Fibroblast of gingiva (primary cell): ENCODE measurements at places on chromosomes 12 and 14.

DNA sequence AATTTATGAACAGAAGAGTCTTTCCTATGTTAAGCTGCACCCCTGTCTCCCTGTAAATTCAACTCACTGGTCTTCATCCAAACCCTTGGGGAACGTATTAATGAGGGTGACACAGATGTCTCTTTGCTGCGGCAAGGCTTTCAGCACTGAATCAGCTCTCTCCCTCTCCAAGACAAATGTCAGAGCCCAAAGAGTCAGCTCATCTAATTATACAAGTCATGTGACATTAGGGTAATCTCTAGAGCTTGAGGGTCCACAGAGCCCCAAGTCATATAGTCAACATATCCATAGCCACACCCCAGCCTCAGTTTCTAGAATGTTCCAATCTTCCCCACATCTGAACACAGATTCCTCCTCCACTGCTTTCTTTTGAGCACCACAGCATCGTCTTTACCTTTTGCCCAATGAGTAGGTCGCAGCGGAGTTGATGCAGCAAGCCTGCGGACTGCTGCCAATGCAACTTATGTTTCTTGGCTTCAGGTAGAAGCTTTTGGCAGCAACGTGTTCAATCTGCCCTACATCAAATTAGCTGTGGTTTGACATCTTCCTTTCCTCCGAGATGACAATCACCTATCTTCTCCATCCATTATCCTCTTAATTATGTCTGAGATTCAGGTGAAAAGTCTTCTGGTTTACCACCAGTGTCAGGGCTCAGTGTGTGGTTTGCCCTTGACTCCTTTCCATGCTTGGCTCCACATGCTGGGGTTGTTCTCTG, 5.3 kb downstream of the BATF start:
- no peak for DNase-seq

DNA sequence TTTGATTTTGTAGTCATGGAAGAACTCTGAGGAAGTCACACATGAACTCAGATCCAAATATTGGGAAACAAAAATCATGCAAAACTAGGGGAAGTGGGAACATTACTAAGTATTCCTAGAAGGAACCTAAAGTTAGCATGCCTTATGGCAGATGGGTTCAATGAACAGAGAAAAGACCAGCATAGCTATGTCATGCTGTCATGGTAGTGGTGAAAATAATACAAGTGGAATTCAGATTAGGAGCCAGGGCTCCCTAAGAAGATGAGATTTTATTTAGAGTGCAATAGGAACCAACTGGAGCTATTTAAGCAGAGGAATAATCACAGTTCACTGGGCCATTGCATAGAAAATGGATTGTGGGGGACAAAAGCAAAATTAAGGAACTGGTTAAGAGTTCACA, 134.0 kb downstream of the DIO2 start:
- DNase-seq, result peak; percentile 55

- no peak for DNase-seq
These were observed 119.7 kb downstream of the SLC25A47 start for GRCh38 chr14:100442498-100443490.

DNA sequence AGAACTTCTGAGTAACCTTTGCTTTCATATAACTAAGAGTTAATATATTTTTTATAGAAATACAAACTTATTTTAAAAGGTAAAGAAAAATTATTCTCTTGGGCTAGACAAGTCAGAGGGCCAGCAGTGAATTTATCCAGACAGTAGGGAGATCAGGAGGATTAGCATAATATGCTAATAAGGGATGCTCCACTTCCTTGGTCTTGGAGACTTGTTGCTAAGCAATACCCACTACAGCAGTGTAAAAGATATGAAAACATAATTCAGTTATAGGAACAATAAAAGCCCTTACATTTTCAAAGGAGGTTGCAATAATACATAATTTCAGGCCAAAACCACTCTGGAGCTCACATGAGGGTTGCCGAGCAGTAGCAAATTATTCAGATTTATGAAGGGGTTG, 615.6 kb downstream of the KCNH5 start:
- no peak for DNase-seq

DNA sequence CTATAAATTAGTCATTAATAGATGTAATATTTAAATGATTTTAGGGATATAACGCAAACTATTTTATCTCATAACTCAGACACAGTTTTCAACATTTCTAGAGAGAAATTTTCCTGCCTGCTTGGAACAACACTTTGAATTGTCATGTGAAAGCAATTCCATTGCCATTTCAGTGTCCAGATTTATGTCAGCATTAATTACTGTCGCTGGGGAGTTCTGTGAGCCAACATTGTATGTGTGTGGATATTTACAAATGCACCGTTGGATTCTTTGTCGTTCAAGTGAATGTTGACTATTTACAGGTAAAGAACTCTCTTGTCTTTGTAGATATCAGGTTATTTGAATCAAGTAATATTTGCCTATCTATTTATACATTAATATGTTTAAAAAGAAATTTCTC, 465.3 kb upstream of the RGS6 start:
- peak; percentile 44 for DNase-seq

GRCh38 chr14:53493860-53494259, 340.7 kb upstream of the DDHD1 start:
- DNase-seq, result no peak

DNA sequence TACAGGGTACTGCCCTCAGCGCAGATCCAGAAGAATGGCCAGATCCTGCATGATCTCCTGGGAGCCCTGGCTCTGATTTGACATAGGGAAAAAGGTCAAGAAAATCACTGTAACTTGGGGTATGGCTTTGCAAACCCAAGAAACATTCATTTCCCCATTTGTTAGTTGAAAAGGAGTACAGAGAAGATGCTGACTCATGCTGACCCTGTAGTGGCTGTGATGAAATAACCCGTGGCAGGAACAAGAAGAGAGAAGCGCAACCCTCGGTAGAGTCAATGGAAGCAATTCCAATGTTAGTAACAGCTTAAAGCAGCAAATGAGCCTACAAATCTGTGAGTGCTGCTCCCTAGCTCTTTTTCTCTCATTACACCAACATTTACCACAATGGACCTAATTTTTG, 281.6 kb upstream of the NPAS3 start:
- peak; percentile 91 for DNase-seq

DNA sequence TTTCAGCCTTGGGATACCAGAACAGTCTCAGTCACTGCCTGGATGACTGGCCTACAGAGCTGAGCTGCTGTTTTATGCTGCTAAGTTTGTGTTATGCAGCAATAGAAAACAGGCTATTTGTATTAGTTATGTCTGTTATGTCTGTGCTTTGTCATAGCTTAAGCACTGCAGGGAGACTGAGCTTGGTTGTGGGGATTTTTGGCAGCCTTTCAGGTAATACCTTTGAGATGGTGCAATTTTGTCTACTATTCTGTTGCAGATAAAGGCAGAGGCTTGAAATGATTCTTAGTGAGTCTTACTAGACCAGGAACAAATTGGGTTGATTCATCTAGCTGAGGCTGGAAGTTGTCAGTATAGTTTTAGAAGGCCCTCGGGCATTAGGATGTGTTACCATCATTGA, 201.3 kb upstream of the RBM19 start:
- no peak for DNase-seq

DNA sequence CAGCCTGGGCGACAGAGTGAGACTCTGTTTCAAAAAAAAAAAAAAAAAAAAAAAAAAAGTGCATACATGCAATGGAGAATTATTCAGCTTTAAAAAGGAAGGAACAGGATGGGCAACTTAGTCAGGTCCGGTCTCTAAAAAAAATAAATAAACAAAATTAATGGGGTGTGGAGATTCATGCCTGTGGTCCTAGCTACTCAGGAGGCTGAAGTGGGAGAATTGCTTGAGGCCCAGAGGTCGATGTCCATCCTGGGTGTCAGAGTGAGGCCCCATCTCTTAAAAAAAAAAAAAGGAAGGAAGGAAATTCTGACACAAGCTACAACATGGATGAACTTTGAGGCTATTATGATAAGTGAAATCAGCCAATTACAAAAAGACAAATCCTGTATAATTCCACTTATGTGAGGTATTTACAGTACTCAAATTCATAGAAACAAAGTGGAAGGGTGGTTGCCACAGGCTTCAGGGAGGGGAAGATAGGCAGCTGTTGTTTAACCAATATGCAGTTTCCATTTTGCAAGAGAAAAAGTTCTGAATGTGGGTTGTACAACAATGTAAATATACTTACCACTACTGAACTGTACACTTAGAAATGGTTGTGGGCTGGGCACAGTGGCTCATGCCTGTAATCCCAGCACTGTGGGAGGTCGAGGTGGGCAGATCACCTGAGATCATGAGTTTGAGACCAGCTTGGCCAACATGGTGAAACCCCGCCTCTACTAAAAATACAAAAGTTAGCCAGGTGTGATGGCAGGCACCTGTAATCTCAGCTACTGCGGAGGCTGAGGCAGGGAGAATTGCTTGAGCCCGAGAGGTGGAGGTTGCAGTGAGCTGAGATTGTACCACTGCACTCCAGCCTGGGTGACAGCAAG, 12.3 kb upstream of the APOF start:
- DNase-seq, result no peak

DNA sequence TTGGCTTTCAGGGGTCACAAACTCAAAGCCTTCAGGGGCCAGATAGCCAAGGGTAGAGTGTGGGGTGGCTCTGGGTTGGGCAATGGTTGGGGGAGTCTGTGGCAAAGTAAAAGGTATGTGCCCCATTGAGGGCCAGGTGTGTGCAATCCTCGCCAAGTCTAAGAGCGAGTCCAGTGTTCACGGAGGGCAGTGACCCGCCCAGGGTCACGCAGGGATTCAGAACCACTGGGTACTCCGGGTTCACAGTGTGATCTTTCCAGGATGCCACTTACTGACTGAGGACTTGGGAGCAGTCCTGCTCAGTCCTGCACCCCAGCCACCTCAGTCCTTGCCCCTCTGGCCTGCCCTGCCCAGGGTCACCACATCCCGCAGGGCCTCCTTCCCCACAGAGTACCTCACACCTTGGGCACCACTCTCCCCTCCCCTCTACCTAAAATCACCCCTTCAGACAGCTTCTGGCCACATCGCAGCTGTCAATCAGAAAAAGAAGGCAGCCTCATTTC, 15.7 kb downstream of the ZDHHC22 start:
- DNase-seq, result no peak

- no peak for DNase-seq
These were observed 362 bp upstream of the ACYP1 start for GRCh38 chr14:75064205-75064567.

DNA sequence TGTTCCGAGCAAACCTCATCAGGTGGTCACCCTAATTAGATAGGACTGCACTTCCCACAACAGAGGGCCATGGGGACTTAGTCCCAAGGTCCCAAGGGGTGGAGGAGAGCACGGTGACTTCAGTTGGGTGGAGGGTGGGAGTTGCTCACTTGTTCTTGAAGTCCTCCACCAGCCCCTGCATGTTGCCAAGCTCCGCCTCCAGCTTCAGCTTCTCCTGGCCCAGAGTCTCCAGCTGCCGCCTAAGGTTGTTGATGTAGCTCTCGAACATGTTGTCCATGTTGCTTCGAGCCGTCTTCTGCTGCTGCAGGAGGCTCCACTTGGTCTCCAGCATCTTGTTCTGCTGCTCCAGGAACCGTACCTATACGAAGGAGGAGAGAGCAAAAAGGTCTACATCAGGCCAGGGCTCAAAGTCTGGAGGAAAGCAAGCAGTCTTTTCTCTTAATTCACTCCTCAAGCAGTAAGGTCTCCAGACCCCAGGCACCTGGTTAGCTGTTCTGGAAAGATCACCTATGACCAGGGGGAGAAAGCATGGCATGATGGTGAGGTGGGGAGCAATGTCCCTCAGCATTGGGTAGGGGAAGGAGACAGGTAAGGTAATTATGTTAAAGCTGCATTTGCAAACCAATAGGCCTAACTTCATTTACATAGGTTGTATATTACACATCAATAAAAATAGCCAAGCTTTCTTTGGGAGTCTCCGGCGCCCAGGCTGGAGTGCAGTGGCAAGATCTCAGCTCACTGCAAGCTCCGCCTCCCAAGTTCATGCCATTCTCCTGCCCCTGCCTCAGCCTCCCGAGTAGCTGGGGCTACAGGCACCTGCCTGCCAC, 2.9 kb downstream of the KRT8 start:
- DNase-seq, result no peak

DNA sequence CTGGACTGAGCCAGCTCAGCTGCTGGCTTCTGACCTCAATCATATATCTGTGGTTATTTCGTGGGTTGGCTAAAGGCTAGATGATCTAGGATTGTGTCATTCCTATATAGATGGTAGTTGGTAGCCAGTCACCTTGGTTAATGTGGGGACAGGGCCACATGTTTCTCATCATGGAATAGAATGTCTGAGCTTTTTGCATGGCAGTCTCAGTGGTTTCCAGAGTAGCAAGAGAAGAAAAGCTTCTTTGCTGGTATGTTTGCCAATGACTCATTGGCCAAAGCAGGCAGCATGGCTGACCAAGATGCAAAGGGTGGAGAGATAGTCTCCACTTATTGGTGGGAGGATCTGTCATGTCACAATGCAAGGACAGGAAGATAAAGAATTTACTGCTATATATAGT, 746.4 kb upstream of the FLRT2 start:
- DNase-seq, result no peak

DNA sequence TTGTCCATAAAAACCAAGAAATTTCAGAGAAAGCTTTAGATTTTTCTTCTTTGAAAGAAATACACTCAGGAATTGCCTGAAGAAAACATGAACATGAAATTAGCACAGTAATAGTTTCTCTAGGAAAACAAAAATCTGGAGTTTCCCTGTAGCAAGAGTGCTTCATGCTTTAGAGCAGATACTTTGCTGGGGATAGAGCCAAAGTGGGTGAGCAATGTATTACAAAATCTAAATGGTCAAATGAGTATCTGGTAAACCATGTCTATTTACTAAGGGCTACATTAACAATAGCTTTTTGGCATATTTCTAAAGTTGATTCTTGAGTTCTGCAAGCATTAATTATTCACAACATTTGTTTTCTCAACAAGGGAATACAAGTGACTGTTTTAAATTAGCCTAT, 26.2 kb downstream of the AVPR1A start:
- DNase-seq, result peak; percentile 28

- DNase-seq, result peak; percentile 56
These were observed 335.1 kb downstream of the DUSP6 start for GRCh38 chr12:89016970-89017778.

DNA sequence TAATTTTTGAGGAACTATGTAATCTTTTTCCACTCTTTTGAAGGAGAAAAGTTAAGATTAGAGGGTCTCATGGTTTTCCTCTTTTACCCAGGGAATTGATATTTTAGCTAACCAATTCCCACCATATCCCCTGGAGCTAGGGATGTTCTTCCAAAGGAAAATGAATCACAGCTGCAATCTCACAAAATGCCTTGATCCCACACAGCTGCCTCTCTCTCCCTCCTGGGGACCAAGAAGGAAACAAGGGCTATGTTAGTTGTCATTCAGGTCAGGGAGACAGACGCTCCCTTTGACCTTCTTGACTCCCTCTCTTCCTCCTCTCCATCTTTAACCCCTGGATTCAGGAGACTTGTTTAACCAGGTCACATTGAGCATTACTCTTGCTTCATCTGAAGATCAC, 9.5 kb downstream of the DCN start:
- DNase-seq, result no peak
